Omental fat pad (tissue), 4 donors: ENCODE measurements at places on chromosomes 12 and 14. TPM values are rescaled to one million over a fixed set of nuclear protein-coding genes. Genes with fewer than 3 reads are reported as not detected.

DNA sequence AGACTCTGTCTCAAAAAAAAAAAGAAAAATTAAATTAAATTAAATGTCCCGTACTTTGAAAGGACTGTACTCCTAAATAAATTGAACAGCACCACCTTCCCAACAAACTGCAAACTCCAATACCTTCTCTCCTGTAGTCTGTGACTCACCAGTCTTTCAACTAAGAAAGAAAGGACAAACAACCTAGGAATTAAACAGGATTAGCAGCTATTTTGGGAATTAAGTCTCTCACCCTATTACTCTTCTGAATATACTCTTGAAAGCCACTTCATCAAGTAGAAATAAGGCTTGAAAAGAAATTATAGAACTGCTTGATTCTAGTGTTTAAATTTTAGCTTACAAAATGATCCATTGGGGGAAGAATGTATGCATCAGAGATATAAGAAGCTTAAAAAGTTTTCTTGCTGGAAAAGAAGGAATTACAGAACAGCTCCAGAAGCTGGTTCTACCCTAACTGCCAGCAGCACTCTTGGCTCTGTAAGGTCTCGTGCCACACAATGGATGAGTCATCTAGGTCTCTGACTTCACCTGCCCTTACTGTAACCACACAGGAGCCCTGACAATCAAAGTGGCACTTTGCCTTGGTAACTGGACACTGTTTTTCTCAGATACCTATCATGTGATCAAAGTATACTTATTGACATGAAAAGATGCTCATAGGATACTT is 57.0 kb upstream of the CERS5 start:
- no peak for DNase-seq

The TAS2R9 gene
- total RNA-seq, result not detected

DNA sequence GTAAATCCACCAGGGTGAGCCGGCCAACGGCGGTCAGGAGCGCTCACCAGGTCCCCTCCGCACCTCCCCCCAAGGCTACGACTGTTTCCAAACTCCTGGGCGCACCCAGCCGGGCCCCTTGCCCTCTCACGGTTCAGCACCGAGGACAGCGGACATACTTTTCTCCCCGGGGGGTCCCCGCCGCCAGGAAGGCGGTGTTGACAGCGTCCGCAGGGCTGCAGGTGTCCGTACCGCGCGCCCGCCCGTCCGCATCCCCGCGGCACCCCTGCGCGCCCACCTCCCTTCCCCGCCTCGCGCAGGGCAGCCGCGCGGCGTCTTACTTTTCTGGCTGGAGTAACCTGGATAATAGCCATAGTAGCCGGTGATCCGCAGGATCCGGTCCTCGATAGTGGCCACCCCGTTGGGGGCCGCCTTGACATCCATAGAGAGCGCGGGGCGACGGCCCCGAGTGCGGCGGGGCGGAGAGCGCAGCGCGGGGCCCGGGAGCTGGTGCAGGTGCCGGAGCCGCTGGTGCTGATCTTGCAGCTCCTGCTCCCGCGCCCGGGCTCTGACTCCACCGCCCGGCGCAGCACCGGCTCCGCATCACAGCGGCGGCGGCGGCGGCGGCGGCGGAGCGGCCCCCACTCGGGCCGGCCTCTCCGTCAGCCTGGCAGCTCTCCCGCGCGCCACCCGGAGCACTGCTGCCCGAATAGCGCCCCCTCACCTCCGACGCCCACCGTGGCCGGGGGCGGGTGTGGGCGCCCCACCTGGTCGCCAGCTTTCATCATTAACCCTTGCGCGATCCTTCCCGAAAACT is at the start of gene SLC35F4:
Gene SLC35F4 (minus strand): TSS at position 690 of the 796 bp plus-strand sequence.
- DNase-seq, result no peak

GRCh38 chr12:56034586-56035332 is 7.0 kb upstream of the RPS26 start:
- no peak for DNase-seq

- DNase-seq, result no peak
These were observed 43.5 kb downstream of the DRAM1 start for GRCh38 chr12:101920906-101921305.

GRCh38 chr12:93177208-93178153 is 200.2 kb upstream of the NUDT4 start:
- no peak for DNase-seq

GRCh38 chr14:52003324-52003723 is 14.0 kb downstream of the RTRAF start:
- DNase-seq, result no peak
